ENCODE measurements at places on chromosomes 11 and 22.

DNA sequence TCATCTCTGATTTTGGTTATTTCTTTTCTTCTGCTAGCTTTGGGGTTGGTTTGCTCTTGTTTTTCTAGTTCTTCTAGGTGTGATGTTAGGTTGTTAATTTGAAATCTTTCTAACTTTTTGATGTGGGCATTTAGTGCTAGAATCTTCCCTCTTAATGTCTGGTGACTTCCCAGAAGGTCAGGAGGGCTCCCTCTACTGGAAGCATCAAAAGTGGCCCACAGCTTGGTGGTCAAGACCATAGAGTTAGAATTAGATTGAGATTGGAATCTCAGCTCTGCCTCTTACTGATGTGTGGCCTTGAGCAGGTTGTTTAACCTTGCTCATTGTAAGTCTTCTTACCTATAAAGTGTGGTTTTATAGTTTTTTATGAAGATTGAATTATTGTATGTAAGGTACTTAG lies 99.3 kb downstream of the FDX1 start:
- DNase-seq = no peak

- DNase-seq = no peak
Measured at GRCh38 chr22:19396934-19397733, 34.4 kb downstream of the HIRA start.

GRCh38 chr11:128917144-128917724 lies 25.4 kb downstream of the TP53AIP1 start:
- DNase-seq = no peak

GRCh38 chr11:45107029-45107428 lies 39.4 kb upstream of the PRDM11 start:
- DNase-seq = no peak
